ENCODE measurements at places on chromosomes 5 and 9.

- no peak for DNase-seq
Observed at GRCh38 chr5:115461506-115462290, 82.9 kb downstream of the FEM1C start.

- DNase-seq = no peak
Observed at GRCh38 chr5:77311214-77311571, 100.7 kb downstream of the PDE8B start.

DNA sequence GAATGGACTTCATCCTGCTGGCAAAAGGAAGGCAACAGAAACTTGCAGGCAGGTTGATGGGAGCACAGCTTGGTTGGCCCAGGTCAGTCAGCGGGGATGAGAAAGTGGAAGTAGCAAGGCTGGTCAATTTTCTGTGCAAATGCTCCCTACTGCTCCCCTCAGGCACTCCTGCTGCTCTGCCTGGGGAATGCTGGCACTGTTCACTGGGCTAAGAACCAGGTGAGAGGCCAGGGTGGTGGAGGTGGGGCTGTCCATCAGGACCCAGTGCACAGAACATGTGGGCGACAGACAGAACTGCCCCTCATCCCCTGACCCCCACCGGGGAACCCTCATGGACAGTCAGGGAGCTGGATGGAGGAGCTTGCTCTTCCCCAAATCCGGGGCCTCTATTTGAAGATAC is 593.1 kb downstream of the IRX1 start:
- DNase-seq = no peak

DNA sequence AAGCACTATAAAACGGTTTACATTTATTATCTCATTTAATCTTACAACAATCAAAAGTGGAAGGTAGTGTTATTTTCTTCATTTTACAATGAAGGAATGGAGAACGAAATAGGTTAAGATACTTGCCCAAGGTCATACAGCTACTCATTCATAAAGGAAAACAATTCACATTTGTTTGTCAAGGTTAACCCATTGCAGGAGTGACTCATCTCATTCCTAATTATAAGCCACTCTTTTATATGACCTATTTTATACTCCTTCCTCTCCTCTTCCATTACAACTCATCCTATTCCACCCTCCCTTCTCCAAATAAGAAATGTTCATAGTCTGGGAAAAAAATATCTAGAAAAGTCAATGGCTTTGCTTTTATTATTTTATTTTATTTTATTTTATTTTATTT is 29.6 kb downstream of the CRHBP start:
- no peak for DNase-seq

DNA sequence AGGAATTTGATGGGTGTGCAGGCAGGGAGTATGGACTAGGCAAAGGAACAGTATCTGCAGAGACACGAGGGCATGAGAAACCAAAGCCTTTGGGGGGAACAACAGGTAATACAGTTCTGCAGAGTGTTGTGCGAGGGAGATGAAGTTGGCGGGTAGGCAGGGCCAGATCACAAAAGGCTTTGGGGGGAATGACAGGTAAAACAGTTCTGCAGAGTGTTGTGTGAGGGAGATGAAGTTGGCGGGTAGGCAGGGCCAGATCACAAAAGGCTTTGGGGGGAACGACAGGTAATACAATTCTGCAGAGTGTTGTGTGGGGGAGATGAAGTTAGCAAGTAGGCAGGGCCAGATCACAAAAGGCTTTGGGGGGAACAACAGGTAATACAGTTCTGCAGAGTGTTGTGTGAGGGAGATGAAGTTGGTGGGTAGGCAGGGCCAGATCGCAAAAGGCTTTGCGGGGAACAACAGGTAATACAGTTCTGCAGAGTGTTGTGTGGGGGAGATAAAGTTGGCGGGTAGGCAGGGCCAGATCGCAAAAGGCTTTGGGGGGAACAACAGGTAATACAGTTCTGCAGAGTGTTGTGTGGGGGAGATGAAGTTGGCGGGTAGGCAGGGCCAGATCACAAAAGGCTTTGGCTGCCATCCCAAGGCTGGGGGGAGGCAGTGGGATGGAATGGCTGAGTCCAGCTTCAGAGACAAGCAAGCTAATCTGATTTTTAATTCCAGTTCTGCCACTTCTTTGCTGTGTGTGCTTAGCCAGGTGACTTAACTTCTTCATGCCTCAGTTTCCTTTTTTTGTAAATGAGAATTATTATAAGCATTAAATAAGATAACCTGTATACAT is 33.0 kb downstream of the FRMPD1 start:
- no peak for DNase-seq

DNA sequence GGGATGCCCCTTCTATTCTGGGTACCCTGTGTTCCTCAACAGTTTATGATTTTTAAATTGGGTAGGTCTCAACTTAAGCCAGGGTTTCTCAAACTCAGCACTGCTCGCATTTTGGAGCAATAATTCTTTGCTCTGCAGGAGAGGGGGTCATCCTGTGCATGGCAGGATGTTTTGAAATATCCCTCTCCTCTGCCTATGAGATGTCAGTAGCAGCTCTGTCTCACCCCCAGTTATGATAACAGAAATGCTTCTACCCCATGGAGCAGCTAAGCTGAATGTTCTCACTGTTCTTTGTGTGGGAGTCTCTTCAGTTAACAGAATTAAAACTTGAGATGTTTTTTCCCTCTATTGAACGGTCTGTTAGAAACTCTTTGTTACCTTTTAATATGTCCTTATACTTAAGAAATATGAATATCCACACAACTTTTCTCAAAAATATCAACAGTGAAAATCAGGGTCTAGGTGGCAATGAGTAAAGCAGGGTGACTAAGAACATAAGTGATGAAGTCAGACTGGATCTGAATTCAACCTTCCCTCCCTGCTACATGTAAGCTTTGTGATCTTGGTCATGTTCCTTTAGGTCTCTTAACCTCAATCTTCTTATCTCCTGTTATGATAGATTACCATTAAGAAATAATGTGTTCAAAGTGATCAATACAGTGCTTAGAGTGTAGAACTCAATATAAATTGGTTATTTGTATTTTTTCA is 89.0 kb downstream of the CAMK4 start:
- DNase-seq = no peak

DNA sequence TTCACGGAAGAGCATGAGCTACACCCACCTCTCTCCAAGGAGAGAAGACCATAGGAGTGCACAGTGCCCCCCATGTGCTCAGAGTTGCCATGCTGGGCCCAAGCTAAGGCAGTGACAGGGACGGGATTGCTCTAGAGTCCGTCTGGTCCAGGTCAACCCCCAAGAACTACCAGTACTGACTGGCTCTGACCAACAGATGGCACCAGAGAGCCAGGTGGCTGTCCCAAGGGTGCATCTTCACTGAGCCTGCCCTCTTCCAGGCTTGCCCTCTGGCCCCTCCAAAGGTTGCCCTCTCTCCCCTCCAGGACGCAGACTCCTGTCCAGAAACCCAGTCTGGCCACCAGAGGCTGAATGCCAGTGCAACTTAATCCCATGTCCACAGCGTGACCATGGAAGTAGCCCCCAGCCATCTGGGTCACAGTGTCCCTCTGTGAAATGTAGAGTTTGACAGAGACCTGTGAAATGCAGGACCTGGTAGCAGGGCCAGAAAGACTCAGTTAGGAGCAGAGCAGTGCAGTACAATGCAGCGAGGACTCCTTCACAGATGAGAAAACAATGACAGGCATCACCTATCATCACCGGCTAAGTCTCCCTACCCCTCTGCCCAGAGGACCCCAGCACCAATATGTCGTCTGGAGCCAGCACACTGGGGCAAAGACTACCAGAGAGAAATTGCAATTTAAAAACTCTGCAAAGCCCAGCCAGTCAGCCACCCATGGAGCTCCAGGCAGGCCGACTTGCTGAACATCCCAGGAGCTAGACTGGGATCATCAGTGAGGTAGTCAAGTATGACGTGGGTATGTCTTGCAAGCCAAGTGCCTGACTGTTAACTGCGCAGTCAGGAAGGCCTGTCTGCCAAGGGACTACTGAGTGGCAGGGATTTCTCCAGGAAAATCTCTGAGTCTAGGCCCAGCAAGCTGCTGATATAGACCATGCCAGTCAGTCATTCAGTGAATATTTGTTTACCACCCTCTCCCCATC is 7.7 kb upstream of the SKP1 start:
- peak; percentile 67 for DNase-seq

- DNase-seq = no peak
Observed at GRCh38 chr5:132214491-132214890, 13.2 kb downstream of the P4HA2 start.

DNA sequence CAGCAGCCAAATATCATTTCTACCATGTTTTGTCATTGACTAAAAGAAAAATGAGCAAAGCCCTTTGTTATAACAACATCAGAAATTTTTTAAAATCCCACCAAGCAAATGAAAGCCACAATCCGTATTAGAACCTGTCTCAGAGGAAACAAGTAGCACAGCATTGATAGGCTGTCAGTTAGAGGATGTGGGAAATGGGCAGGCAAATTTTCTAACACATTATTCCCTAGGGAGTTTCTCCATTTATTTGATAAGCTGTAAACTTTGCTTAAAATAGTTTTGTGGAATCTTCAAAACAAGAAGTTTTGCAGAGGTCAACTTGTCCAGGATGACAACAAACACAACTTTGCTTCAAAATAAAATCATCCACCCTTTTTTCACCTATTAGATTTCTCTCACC is 53.6 kb upstream of the APC start:
- no peak for DNase-seq

GRCh38 chr5:55720188-55720703 is 8.1 kb upstream of the SLC38A9 start:
- no peak for DNase-seq

DNA sequence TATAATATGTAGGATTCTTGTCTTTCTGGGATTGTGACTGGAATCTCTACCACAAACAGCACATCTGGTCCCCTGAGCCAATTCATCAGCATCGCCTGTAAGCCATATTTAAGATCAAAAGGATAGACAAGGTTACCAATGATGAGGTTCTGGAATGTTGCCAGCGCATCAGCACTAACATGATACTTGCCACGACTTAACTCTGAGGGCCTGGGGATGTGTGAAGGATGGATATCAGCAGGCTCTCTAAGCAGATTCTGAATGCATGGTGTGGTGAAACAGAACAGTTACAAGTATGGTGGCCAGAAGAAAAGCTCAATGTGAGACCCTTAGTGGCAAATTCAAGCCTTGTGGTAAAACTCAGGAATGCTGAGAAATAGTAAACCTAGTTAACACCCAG is 143.0 kb downstream of the XRCC4 start:
- DNase-seq = no peak

- peak; percentile 22 for DNase-seq
Observed at GRCh38 chr5:129724647-129725046, 23.2 kb upstream of the MINAR2 start.

DNA sequence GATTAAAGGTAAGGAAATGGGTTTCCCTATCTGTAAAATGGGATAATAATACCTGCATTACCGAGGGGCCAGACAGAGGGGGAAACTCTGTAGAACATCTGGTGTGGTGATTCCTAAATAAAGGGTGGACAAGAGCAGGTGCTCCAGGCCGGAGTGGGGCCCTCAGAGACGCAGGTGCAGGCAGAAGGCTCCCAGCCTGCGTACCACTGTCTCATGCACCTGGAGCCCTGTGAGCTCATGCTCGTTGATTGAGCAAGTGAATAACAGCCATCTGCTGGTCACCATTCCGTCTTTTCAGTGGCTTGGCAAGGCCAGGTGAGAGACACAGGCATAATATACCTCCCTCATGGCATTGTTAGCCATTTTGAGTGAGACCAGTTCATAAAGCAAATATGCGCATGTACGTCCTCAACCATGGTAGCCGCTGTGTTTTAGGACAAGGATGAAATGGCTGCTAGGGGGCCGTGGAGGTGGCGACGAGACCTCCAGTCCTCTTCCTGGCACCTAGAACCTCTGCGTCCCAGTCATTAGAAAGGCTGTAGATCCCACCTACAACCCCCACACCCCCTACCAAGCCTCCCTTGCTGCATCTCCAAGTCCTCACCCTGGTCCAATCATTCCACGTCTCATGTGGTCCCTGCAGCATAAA is 198.0 kb upstream of the MVB12B start:
- DNase-seq = no peak

- no peak for DNase-seq
Observed at GRCh38 chr5:97854871-97855762, 672.1 kb upstream of the RIOK2 start.

DNA sequence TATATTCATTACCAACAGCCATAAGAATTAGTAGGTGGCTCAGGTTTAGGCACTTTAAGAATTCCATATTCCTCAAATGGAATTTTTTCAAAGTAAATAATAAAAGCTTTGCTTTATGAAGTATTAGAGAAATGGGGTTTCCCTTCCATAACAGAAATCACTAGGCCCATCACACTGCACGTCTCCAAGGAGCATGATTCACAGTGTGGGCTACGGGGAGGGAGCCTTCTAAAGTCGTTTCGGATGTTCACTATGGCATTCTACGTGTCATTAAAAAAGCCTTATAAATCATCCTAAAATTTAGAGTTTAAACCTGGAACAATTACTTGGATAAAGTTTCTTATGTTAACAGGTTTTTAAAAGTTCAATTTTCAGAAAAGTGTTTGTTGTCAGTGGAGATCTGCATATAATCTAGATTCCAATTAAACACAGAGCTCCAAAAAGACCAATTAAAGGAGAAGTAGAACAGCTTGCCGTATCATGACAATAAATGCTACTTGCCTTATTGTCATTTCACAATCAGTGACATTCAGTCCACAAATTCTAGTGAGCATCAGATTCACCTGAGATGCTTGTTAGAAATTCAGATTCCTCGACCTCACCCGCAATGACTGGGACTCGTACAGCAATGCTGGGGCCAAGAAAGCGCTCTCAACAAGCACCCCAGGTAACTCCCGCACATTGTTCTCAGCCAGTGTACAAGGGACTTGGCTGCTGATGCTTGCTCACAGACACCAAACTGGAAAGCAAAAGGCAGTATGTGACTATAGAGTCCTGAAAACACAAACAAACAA is 115.7 kb downstream of the NFIB start:
- DNase-seq = no peak

DNA sequence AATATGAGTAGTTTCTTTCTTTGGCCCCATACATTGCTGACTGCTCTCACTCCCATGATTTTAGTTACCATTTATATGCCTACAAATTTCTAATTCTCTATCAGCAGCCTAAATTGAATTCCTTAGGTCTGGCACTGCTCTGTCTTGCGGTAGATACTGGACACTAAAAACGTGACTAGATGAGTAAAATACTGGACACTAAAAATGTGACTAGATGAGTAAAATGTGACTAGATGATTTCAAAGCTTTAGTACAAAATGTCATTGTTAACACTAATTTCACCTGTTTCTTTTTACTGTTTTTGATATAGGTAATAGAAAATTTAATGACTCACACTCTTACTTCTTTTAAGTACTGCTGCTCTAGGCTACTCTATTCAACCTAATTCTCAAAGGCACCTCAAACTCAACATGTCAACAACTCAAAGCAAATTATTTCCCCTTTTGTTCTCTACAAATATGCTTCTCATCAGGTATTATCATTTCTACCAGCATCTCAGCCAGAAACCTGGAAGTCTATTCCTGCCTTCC is 31.4 kb upstream of the GOLGA1 start:
- DNase-seq = no peak

DNA sequence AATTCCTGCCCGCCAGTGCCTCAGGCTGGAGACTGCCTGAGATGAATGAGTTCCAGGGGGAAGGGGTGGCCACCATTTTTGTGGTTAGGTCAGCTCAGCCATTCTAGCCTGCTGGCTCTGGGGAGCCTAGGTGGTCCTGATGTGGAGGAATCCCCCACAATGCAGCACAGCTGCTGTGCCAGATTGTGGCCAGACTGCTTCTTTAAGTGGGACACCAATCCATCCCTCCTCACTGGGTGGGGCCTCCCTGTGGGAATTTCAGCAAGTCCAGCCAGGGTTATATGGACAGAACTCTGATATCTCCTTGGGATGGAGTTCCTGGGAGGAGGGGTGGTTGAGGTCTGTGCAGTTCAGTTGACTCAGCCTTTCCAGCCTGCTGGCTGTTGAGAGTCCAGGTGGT is 51.2 kb upstream of the DAP start:
- DNase-seq = no peak

- no peak for DNase-seq
Observed at GRCh38 chr5:94623011-94623410, 4.5 kb downstream of the SLF1 start.
